ENCODE measurements at places on chromosomes 1 and 21.

GRCh38 chr1:57578099-57578498 lies 154.2 kb upstream of the DAB1 start:
- DNase-seq: no peak

DNA sequence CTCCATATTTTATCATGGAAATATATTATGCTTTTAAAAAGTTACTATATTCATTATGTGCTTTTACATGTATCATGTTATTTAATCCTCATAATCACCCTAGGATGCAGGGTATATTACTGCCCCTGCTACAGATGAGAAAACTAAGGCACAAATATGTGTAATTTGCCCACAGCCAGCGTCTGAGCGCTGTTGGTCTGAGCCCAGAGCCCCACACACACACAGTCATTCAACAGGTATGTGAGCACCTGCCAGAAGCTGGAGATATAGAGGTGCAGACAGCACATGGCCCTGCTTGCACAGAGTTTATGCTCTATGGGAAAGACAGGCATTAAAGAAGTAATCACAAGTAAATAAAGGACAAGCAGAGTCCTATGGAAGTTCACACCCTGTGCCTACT lies 49.8 kb upstream of the SEC16B start:
- no peak for DNase-seq

DNA sequence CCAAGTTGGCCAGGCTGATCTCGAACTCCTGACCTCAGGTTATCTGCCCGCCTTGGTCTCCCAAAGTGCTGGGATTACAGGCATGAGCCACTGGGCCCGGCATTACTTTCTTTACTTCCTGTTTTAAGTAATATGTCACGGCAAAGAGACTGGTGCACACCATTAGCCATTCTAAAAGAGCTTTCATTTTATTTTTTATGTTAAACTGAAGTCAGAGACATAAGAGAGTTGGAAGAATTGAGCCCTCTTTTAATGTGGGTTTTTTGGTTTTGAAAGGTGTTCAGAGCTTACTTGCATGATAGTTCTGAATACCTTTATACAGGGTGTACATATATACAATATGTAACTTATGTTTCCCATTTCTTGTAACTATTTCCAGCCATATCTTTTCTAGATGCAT lies 14.3 kb downstream of the CENPF start:
- no peak for DNase-seq

- DNase-seq: no peak
Observed at GRCh38 chr1:112472142-112472541, 36.6 kb upstream of the WNT2B start.

DNA sequence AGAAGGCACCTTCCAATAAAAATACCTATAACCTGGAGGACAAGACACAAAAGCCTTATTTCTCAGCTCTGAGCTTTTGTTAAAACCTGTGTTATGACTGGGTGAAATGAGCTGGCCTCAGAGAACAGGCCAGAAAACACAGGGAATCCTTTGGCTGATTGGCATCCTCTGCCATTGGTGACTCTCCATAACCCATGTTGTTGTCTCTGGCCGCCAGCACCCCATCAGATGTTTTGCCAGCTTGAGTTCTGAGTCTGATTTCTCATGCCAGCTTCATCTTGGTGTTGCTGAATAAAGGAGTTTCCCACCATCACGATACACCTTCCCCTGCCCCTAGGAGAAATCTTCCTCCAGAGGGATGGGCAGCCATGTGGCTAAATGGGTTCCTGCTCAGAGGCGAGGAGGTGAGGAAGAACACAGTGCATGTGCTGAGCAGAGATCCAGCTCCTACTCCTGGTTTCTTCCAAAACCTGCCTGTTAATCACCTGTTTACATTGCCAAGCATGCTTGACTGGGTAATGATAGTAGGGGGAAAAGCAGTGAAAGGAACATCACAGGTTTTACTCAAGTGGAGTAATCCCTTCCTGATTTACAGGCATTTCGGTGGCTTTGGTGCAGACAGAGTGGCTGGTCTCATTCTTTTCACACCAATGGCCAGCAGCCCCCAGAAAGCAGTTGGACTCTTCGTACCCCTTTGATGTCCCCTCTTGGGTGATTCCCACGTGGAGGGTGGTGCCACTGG lies 109.8 kb downstream of the ROR1 start:
- DNase-seq: no peak

DNA sequence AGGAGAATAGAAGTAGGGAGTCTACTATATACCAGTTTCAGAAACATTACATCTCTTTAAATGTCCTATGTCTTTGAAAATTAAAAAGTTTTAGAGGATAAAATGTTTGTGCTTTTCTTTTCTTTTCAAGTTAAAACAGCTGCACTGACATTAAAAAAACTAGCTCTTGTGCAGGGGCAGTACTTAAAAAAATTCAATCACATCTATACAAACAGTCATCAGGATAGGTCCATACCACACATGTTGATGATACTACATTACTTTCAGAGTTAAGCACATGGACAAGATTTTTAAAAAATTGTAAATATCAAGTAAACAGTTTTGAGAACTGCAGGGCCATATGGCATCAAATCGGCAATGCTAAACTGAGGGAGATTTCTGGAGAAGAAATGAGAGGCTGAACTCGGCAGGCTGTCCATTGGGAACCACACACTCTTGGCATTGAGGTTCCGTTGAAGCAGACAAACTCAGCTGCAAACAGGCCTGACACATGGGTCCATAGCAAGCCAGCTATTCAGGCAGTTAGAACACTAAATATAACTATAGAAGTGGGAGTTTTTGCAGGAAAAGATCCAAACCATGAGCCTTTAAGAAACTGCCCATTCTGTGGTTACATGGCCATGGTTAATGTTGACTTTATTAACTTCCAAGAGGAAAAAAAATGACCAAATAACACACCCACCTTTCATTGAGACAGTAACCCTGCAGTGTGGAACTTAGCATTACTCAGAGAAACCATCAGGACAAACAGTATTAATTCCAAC lies 84.5 kb upstream of the BCL10 start:
- no peak for DNase-seq

DNA sequence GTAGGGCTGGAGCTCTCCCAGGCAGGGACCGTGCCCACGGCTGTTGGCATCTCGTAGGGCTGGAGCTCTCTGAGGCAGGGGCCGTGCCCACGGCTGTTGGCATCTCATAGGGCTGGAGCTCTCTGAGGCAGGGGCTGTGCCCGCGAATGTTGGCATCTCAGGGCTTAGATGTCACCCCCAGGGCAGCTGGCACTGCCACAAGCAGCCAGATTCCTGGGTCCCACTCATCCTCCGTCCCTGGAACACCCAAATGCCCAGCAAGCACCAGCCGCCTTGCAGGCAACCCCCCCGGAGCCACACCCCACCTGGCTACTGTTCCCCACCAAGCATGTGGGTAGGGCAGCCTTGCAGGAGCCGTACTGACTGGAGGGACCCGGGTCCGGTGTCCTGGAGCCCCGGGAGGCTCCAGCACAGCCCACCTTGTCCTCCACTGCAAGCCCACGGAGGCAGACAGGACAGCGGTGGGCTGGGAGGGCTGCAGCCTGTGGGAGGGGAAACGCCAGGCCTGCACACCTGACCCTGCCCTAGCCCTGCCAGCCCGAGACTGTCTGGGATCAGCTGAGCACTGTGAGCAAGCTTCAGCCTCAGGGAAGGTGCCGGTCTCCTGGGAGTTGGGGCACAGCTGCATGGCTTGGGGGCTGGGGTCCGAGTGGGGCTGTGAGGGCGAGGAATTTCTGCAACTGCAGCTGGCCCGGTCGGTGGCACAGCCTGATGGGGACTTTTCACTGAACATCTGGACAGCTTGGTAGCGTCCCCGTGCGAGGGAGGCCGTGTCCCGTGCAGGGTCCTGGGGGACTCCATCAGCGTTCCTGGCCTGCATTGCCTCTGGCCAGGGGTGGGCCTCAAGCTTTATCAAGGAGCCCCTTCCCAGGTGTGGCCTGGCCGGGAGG lies 53.6 kb downstream of the COL18A1 start:
- no peak for DNase-seq

- no peak for DNase-seq
Observed at GRCh38 chr1:6102532-6102845, 56.8 kb downstream of the KCNAB2 start.

DNA sequence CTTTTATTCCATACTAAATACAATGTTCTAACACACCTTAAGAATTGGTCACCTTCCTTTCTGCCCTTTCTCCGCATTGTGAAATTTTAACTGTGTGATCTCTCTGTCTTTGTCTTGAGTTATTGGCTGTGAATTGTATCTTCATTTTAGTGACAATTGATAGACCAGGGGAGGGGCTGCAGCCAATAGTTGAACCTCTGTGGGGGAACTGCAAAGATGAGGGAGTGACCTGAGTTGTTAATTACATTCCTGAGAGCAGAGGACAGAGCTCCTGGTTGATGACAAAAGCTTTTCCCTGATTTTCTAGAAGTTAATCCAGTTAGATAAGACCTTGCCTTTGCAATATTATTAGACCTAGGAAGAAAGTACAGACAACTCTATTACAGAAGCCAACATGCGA lies 1535.7 kb downstream of the BRINP3 start:
- no peak for DNase-seq

DNA sequence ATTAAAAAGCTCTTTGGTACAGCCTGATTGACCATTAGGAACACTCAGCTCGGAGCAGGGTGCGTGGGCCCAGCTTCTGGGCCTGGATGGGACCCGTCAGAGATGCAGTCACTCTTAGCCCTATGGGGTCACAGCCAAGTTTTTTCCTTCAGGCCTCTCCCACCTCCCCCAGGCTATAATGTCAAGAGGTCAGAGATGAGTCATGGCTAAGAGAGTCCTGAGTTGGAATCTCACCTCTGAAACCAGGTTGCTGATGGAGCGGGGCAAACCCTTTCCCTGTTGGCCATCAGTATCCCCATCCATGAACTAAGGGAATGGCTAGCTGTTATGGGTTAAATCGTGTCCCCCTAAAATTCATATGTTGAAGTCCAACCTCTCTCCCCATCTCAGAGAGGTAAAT lies 195.9 kb upstream of the POU3F1 start:
- DNase-seq: no peak

GRCh38 chr1:56074007-56074651 lies 505.2 kb downstream of the PLPP3 start:
- no peak for DNase-seq

DNA sequence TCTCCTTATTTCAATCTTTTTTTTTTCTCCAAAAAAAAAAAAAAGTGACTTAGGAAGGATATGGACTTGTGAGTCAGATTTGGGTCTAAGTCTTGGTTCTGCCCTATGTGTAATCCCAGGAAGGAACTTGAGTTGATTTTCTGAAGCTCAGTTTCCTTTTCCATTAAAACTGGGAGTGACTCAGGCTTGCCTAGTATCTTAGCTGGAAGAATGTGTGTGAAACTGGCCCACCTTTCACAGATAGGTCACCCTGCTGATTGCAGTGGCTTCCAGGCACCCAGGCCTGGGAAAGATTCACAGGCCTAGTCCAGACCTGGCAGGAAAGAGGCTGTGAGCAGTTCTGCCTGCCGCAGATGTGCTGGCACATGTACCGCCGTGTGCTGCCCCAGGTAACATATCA lies 218.3 kb upstream of the HOOK1 start:
- DNase-seq: no peak

- no peak for DNase-seq
Observed at GRCh38 chr1:190439447-190439846, 38.2 kb downstream of the BRINP3 start.

DNA sequence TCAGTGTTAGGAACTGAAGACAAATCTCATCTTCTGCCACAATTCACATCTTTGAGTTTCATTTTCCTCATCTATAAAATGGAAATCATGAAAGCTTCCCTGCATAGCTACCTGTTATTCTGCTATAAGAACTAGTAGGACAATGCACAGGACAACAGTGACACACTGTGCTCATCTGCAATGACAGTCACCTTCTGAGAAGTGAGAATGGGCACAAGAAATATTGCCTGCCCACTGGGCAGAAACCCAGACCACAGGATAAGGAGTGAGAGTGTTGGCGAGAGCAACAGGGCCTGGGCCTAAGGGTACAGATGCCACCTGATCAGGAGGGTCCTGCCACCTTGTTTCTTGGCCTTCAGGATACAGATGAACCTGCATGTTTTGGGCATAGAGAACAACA lies 23.3 kb upstream of the ARTN start:
- no peak for DNase-seq

DNA sequence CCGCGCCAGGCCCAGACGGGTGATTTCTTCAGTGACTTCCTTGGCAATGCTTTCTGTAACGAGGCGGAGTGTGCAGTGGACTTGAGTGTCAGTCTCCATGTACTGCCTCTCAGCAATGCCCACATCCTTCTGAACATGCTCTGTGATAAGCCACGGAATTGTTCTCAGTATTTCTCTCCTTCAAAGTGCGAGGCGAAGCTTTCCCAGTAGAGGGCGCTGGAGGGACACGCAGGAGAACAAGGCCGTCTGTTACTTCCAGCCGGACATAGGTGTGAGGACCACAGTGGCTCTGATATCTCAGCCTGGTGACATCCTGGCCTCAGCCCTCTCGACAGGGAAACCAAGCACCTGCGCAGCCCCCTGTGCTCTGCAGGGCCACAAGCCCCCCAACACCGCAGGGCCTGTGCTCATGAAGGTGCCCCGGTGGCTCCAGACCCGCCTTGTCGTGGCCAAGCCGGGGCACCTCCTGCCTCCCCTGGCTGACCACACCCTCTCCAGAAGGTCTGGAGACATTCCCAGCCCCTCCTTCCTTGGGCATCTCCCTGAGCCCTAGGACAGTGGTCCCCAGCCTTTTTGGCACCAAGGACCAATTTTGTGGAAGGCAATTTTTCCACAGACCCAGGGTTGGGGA lies 46.1 kb upstream of the BACE2 start:
- peak; percentile 83 for DNase-seq

GRCh38 chr1:9451081-9451480 lies 88.2 kb upstream of the SLC25A33 start:
- no peak for DNase-seq

DNA sequence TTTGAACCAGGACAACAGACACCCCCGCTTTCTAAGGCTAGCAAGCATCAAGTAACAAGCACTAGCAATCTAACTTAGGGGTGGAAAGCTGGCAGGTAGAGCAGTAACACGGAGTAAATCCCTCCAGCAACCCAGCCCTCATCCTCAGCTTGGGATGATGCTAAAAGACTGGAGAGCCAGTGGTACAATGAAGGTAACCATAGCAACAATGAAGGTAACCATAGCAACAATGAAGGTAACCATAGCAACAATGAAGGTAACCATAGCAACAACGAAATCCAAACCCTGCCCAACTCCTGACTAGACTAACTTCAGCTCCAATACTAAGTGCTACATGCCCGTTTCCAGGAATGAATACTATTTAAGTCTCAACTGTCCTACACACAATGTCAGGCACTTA lies 22.2 kb upstream of the EIF4G3 start:
- no peak for DNase-seq

DNA sequence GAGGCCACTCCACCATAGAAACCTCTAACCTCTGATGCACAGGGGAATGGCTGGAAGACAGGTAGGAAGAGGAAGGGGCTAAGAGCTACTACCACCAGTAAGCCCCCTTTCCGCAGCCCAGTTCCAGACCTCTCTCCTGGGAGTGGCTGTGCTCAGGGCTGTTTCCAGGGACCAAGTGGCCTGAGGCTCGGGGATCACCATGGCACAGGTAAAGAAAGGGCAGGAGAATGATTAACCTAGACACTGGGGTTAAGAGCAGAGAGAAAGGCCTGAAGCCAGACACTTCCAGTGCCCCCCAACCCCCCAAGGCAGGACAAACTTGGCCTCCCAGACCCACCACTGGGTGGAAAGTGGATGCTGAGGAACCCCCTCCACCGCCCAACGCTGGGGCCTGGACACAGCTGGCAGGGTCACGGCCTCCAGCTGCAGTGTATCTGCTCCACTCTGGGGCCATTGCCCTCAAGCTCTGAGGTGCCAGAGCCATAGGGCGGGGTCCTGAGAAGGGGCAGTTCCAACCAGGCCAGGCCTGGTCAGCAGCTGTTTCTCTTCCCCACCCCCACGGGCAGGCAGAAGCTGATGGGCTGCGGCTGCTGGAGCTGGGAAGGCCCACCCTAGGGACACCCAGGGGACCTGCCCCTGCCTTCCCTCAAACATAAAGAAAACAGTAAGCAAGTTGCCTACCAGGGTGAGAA lies 2.6 kb downstream of the TAGLN2 start:
- DNase-seq: no peak
